ENCODE measurements at places on chromosomes 12 and 14.
A peak's percentile ranks its signal among the peaks of the same experiment; 100 is the strongest.

DNA sequence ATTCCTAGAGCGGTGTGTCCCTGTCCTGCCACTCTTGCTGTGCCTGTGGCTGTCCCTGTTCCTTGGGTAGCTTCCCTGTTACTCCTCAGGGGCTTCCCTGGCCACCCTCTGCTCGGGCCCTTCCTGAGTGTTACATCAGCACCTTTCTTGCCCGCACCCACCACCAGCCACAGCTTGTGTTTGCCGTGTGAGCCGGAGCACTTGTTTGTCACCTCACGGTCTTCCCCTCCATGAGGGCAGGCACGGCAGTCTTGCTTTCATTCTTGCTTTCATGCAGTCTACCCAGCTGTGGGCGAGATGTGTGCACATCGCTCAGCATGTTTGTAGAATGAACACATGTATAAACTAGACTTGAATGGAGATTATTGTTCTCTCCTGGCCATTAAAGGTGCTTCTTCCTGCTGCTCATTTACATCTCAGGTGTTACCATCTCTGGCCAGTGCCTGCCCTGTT, 42.0 kb downstream of the TRAF3 start:
- no peaks in the 10 kb centered on the region for H3K27me3 ChIP-seq
- DNase-seq, result peak; percentile 53
- H3K36me3 ChIP-seq, result no peaks in the 10 kb centered on the region
- peak overlapping the region; percentile 6 for H3K4me3 ChIP-seq
- H3K27ac ChIP-seq, result peak overlapping the region; percentile 17

DNA sequence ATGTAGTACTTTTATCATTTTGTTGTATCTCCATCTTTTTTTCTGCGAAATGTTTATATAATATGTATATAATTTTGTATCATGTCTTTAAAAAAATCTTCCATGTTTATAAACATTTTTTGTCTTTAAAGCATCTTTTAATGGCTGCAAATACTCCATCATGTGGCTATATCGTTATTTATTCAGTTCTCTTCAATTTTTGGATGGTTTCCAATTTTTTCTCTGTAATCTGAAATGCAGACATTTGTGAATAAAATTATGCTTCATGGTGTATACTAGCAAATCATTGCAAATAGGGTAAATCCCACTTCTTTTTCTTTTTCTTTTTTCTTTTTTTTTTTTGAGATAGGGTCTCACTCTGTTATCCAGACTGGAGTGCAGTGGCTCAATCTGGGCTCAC, 54.0 kb downstream of the CPSF2 start:
- H3K4me3 ChIP-seq, result no peak overlapping the region
- no peaks in the 10 kb centered on the region for H3K36me3 ChIP-seq
- no peak overlapping the region for H3K27ac ChIP-seq
- no peak for DNase-seq
- H3K27me3 ChIP-seq, result no peaks in the 10 kb centered on the region

DNA sequence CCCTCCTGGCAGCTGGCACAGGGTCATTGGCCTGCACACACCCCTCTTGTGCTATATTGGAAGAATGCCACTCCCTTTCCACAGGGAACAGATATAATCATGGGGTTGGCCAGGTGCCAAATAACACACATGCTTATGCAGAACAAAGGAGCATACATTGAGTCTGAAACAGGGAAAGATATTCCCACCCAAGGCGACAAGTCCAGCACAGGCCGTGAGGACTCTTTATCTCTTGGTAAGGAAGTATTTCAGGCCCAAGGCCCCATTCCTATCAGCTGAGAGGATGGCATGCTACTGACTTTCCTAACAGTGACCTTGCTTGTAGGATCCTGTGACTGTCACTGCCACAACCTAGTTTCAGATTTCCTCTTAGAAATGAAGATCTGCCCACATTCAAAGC, 59.0 kb upstream of the STXBP6 start:
- no peaks in the 10 kb centered on the region for H3K4me1 ChIP-seq
- H3K36me3 ChIP-seq, result no peaks in the 10 kb centered on the region
- H3K27ac ChIP-seq, result no peak overlapping the region
- H3K4me3 ChIP-seq, result no peak overlapping the region

DNA sequence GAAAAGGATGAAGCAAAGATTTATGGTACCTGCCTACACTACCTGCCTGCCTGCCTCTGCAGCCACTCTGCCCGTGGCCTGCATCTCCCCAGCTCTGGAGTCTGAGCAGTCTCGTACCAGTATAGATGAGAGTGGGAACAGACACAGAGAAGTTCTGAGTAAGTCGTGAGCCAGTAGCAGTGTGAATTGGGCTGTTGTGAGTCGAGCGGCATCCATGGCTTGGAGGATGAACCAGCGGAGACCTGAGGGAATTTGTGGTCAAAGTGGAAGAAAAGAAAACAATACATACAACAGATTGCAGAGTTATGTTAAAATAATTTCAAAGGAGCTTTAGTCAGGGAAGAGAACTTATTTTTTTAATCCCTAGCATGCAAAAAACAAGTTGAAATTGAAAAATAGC, 25.3 kb downstream of the C2CD5 start:
- peaks cover 57% of the 10 kb centered on the region for H3K36me3 ChIP-seq
- H3K4me3 ChIP-seq, result no peak overlapping the region
- no peaks in the 10 kb centered on the region for H3K4me1 ChIP-seq
- no peaks in the 10 kb centered on the region for H3K27me3 ChIP-seq

DNA sequence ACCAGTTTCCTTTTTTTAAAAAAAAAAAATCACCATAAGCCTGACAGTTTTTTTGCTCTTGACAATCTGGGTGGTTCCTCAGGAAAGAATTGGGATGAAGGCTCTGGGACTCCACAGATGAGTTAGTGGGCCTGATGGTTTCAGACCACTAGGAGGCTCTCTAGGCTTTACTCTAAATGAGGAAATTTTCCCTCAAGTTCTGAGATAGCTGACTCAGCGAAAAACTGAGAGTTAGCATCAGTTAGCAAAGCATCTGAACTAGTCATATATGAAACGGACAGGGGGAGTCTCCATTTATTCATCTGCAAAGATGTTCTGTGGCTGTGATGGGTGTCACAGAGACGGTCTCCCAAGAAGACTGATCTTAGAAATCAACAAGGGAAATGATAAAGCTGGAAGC, 314.3 kb upstream of the OR4E1 start:
- H3K36me3 ChIP-seq, result no peaks in the 10 kb centered on the region
- H3K4me1 ChIP-seq, result peaks cover 6% of the 10 kb centered on the region
- no peak overlapping the region for H3K4me3 ChIP-seq
- no peak overlapping the region for H3K27ac ChIP-seq
- DNase-seq, result no peak

GRCh38 chr12:11628353-11628752, 21.1 kb upstream of the ETV6 start:
- no peaks in the 10 kb centered on the region for H3K27me3 ChIP-seq
- DNase-seq, result no peak
- H3K27ac ChIP-seq, result no peak overlapping the region
- no peaks in the 10 kb centered on the region for H3K36me3 ChIP-seq
- no peak overlapping the region for H3K4me3 ChIP-seq

DNA sequence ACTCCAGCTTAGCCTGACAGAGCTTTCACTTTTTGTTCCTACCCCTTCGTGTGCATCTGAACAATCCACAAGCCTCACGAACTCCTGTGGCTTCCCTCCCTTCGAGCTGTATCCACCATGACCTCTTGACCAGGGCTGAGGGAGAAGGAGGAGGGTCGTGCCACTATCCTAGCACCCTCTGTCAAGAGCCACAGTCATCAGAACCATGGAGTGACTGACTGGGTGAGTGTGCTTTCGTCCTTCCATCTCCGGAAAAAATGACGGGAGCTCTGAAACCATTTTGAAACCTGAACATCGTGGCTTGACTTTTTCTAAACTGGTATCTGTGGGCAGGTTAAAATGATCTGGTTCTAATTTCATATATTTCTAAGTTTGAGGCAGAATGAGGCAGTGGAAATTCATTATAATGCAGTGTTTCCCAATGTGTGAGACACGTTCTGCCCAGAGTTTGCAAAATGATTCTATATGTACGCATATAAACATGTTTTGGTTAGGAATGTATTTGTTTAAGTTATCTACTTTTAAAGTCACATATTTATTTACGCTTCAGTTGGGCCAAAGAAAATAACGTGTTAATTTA, 27.0 kb downstream of the IL26 start:
- peaks cover 24% of the 10 kb centered on the region for H3K4me1 ChIP-seq
- no peak overlapping the region for H3K27ac ChIP-seq
- no peaks in the 10 kb centered on the region for H3K36me3 ChIP-seq
- H3K27me3 ChIP-seq, result no peaks in the 10 kb centered on the region
- H3K4me3 ChIP-seq, result peak overlapping the region; percentile 35

GRCh38 chr14:99884834-99885648, 91.8 kb downstream of the EML1 start:
- peaks cover 12% of the 10 kb centered on the region for H3K27me3 ChIP-seq
- H3K27ac ChIP-seq, result no peak overlapping the region
- no peak overlapping the region for H3K4me3 ChIP-seq
- H3K36me3 ChIP-seq, result no peaks in the 10 kb centered on the region

DNA sequence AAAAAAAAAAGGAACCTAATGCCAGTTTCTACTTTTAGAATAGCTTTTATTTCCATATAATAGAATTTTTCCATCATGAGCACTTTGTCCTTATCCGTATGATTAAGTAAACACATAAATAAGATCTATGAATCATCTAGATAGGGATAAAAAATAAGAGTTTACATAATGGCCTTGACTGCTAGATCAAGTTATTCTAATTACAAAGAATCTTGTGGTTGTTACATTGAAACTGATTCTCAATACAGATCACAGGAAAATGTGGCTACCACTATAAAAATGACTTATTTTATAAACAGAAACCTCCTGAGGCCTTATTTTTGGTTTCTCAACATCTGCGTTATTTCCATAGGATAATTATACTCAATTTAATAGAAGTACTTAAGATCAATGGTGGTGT, 34.4 kb upstream of the NDUFA12 start:
- H3K27ac ChIP-seq, result no peak overlapping the region
- no peak for DNase-seq
- peaks cover 3% of the 10 kb centered on the region for H3K4me1 ChIP-seq
- H3K27me3 ChIP-seq, result no peaks in the 10 kb centered on the region

- H3K4me3 ChIP-seq, result no peak overlapping the region
- no peaks in the 10 kb centered on the region for H3K4me1 ChIP-seq
- H3K27me3 ChIP-seq, result no peaks in the 10 kb centered on the region
- H3K27ac ChIP-seq, result no peak overlapping the region
- no peak for DNase-seq
Observed at GRCh38 chr14:89750281-89750755, 204.2 kb downstream of the EFCAB11 start.

DNA sequence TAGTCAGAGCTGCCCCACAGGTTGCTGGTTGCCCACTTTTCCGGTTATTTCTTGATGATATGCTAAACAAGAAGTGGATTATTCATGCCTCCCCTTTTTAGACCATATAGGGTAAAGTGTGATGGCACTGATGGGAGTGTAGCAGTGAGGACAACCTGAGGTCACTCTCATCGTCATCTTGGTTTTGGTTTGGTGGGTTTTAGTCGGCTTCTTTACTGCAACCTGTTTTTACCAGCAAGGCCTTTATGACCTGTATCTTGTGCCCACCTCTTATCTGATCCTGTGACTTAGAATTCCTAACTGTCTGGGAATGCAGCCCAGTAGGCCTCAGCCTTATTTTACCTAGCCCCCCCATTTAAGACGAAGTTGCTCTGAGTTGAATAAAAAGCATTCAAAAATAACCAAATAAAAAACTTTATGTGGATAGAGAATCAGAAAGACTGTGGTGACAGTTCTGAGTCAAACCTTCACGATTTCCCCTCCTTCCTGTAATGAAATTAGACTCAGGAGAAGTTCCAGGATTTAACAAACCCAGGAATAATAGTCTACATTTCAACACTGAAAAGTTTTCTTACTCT, 144.2 kb downstream of the PAWR start:
- no peaks in the 10 kb centered on the region for H3K27me3 ChIP-seq
- H3K4me1 ChIP-seq, result no peaks in the 10 kb centered on the region
- no peak overlapping the region for H3K27ac ChIP-seq
- DNase-seq, result no peak
- no peaks in the 10 kb centered on the region for H3K36me3 ChIP-seq

DNA sequence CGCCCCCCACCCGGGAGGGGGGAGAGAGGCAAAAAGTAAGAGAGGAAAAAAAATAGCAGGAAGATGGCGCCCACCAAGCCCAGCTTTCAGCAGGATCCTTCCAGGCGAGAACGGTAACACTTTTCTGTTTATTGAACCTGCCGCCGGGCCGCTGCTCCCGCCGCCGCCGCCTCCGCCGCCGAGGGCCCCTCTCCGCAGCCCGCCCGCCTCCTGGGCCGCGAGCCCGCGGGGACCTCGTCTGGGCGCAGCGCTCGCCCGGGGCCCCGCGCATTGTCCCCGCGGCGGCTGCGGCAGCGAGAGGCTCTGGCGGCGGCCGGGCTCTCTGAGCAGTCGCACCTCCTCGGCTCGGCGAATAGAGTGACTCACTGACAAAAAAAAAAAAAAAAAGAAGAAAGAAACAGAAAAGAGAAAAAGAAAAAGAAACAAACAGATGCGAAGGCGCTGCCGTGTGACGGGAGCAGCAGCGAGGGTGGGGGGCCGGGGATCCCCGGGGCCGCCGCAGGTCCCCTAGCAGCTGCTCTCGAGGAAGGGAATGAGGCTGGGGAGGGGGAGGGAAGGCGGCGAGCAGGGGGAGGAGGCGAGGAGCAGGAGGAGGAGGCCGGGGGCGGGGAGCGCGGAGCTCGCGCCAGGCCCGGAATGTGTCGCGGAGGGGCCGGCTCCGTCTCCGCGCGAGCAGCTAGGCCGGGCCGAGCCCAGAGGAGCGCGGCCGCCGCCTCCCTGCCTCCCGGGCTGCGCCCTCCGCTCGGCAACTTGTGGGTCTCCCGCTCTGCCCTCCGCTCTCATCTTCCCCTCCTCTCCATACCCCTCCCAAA, 781 bp downstream of the NPAS3 start:
- peaks cover 13% of the 10 kb centered on the region for H3K4me1 ChIP-seq
- peaks cover 60% of the 10 kb centered on the region for H3K27me3 ChIP-seq
- no peak overlapping the region for H3K27ac ChIP-seq
- no peaks in the 10 kb centered on the region for H3K36me3 ChIP-seq
- peak overlapping the region; percentile 24 for H3K4me3 ChIP-seq

DNA sequence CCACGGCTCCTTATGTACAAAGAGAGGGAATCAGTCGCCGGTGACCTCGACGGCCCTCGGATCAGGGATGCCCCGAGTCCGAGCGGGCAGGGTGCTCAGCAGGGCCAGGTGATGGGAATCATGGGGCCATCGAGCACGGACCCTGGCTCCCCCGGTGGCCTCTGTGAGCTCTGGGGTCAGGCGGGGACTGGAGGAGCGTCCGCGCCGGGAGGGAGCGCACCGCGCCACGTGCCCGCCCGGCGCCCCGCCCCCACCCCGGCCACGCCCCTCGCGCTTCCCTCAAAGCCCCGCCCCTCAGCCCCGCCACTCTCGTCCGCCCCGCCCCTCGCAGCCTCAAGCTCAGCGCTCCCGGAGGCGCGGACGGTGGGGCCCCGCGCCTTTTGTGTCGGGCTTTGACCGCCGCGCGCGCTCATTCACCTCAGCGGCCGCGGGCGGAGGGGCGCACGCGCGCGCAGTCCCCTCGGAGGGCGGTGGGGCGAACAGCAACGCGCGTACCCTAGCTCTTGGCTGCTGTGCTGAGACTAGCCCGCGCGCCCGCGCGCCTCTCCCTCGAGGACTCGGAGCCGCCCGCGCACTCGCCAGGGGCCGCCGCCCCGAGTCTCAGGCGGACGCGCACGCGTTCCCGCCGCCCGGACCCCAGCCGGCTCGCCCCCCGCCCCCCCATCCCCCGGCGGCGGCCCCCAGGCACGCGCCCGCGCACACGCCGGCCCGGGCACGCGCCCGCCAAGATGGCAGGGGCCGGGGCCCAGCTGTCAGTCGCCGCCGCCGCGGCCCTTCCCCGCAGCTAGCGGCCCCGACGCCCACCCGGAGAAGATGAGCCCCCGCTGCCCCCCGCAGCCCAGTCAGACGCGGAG, 93.9 kb upstream of the EVL start:
- H3K4me1 ChIP-seq, result peaks cover 12% of the 10 kb centered on the region
- H3K4me3 ChIP-seq, result peak overlapping the region; percentile 24
- DNase-seq, result peak; percentile 88
